T-cell (primary cell): ENCODE measurements at places on chromosomes 1 and 21.

DNA sequence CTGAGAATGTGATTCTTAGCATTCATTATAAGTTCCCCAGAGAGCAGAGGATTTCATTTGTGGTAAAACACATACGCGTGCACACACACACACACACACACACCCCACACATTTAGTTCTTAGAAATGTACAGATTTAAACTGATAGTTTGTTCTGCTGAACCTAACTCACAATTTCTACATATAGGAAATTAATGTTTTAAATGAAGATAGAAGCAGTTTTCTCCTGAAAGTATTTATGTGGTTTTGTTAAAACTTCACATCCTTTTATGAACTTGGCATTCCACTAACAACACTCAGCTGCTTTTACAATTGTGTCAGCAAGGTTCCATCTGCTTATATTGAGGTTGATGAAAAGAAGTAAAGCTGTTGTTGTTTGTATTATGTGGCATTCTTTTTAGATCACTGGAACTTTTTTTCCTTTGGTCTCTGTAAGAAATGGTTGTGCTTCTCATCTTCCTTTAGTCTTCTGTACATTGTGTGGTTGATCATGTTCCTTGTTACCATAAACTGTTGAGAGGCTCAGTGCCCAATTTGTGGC, 41.6 kb downstream of the AK4 start:
- H3K4me1 ChIP-seq, result no peaks in the 10 kb centered on the region
- no peak overlapping the region for H3K4me3 ChIP-seq
- no peaks in the 10 kb centered on the region for H3K27me3 ChIP-seq

DNA sequence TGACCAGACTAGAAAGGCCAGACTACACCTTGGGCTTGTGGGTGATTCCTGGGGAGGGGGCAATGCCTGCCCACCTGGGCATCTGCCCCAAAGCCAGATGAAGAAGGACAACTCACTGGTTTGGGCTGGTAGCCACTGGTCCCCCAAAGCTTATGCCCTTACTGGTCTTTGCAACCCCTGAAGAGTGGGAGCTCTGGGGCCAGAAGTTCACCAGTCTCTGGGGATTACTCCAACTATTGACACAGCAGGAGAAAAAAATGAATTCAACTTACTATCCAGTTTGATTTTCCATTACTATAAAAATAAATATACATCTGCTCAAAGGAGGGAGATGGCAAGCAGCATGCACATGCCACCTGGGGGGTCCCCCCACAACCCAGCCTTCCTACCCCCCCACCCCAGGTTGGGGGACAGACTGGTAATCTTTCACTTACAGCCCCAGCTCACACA, 2.6 kb downstream of the AHDC1 start:
- DNase-seq, result no peak
- H3K27me3 ChIP-seq, result no peaks in the 10 kb centered on the region
- H3K36me3 ChIP-seq, result no peaks in the 10 kb centered on the region
- H3K4me1 ChIP-seq, result peaks cover 76% of the 10 kb centered on the region
- H3K4me3 ChIP-seq, result no peak overlapping the region

- no peak for DNase-seq
- no peaks in the 10 kb centered on the region for H3K27me3 ChIP-seq
- H3K27ac ChIP-seq, result no peak overlapping the region
- H3K4me1 ChIP-seq, result no peaks in the 10 kb centered on the region
- H3K4me3 ChIP-seq, result no peak overlapping the region
- H3K36me3 ChIP-seq, result no peaks in the 10 kb centered on the region
These were observed 17.0 kb upstream of the TRIM45 start for GRCh38 chr1:117138561-117138960.

DNA sequence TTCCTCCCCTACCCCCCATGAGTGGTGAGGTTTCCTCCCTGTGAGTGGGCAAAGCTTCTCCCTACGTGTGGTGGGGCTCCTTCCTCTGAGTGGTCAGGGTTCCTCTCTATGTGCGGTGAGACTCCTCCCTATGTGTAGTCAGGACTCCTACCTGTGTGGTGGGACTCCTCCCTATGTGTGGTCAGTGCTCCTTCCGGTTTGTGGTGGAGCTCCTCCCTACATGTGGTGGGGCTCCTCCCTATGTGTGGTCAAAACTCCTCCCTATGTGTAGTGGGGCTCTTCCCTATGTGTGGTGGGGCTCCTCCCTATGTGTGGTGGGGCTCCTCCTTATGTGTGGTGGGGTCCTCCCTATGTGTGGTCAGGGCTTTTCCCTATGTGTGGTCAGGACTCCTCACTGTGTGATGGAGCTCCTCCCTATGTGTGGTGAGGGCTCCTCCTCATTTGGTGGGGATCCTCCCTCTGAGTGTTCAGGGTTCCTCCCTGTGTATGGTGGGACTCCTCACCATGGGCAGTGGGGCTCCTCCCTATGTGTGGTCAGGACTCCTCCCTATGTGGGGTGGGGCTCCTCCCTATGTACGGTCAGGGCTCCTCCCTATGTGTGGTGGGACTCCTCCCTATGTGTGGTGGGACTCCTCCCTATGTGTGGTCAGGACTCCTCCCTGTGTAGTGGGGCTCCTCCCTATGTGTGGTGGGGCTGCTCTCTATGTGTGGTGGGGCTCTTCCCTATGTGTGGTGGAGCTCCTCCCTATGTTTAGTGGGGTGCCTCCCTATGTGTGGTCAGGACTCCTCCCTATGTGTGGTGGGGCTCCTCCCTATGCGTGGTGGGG, 29.1 kb downstream of the PRSS38 start:
- peaks cover 8% of the 10 kb centered on the region for H3K4me1 ChIP-seq
- peaks cover 4% of the 10 kb centered on the region for H3K27me3 ChIP-seq
- DNase-seq, result no peak
- no peaks in the 10 kb centered on the region for H3K36me3 ChIP-seq
- no peak overlapping the region for H3K4me3 ChIP-seq

DNA sequence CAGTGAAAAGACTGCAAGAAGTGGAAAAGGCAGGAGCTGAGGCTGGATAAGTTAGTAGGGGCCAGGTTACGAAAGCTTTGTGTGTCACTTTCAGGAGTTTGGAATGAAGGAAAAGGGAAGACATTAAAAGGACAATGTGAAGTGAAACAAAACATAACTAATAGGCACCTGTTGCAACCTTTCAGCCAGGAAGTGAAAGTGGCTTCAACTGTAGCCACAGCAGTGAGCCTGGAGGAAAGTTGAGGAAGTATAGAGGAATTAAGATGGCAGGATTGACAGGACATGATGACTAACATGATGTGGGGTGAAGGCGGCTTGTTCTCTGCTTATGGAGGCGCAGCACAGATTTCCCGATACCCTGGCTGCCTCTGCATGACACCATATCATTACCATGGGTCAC, 68.9 kb downstream of the C4BPA start:
- no peak overlapping the region for H3K27ac ChIP-seq
- no peak overlapping the region for H3K4me3 ChIP-seq
- H3K4me1 ChIP-seq, result no peaks in the 10 kb centered on the region
- DNase-seq, result no peak
- H3K27me3 ChIP-seq, result no peaks in the 10 kb centered on the region
- H3K36me3 ChIP-seq, result no peaks in the 10 kb centered on the region

- H3K36me3 ChIP-seq, result no peaks in the 10 kb centered on the region
- H3K27ac ChIP-seq, result no peak overlapping the region
- no peak for DNase-seq
- no peaks in the 10 kb centered on the region for H3K4me1 ChIP-seq
These were observed 64.1 kb downstream of the MIS18A start for GRCh38 chr21:32214654-32215305.

GRCh38 chr1:93631626-93632365, 49.8 kb downstream of the BCAR3 start:
- no peak overlapping the region for H3K27ac ChIP-seq
- no peak for DNase-seq
- no peaks in the 10 kb centered on the region for H3K36me3 ChIP-seq
- no peaks in the 10 kb centered on the region for H3K27me3 ChIP-seq
